Stimulated activated CD8-positive, alpha-beta memory T cell treated with anti-CD3 and anti-CD28 coated beads, Interleukin-7, amount 100 ng/mL, for 4 hours (primary cell): ENCODE measurements at places on chromosomes 16 and 17.

DNA sequence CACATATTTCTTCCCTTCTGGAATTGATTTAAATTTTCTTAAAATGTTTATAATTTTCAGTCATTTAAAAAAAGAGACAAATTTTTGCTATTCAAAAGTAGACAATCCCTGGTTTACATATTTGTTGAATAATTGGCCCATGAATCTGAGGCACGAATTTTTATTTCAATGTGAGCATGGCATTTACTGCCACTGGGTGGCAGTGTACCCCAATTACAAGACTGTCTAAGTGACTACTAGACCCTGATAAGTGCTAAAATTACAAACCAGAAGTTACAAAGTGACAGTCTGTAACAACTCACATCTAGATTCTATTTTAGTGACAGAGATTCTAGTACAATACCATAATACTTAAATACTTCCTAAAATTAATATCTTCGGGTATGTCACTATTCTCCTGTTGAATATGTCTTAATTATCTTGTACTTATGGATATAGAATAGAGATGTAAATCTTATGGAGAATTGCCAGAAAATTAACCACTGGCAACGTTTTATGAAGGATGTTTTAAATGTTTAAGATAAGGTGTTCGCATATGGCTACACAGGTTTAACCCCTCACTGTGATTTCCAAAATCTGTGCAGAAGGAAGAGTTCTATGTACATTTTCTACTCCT lies 235.8 kb downstream of the MAP2K4 start:
- DNase-seq = no peak

GRCh38 chr16:22141767-22142166 lies 20.5 kb upstream of the SDR42E2 start:
- no peak for DNase-seq

GRCh38 chr16:29198731-29199521 lies 207.6 kb downstream of the NPIPB11 start:
- no peak for DNase-seq

- DNase-seq = no peak
Measured at GRCh38 chr16:87555647-87556046, 46.7 kb upstream of the JPH3 start.

DNA sequence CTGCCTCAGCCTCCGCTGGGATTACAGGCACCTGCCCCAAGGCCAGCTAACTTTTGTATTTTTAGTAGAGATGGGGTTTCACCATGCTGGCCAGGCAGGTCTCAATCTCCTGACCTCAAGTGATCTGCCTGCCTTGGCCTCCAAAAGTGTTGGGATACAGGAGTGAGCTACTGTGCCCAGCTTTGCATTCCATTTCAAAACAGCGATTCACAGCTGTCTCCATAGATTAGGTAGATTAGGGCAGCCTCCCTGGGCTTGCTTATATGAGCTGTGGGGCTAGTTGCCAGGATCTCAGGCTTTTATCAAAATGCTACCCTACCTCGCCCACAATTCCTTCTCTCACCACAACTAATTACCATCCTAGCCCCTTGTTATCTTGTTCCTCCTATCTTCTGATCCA lies 176.4 kb upstream of the ZKSCAN2 start:
- no peak for DNase-seq

- no peak for DNase-seq
Measured at GRCh38 chr17:5434984-5435383, 4.0 kb downstream of the C1QBP start.

DNA sequence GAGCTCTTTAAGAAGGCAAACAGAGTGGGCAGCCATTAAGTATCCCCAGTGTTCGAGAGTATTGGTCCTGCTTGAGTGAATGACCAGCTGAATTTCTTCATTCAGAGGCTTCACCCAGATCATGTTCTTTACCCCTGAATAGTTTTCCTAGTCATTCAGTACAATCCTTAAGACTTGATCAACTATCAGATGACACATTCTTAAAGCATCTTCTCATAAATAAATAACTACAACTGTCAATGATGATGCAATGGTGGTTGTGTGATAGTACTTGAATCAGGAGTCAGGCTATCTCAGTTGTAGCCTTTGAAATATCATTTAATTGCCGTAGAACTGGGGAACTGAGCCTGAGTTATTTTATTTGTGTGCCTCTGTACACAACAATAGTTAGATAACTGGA lies 416.8 kb upstream of the CCL2 start:
- no peak for DNase-seq

- no peak for DNase-seq
Measured at GRCh38 chr16:70744366-70744765, 56.6 kb downstream of the VAC14 start.

- DNase-seq = no peak
Measured at GRCh38 chr16:57893559-57894389, 77.2 kb downstream of the CNGB1 start.

- no peak for DNase-seq
Measured at GRCh38 chr17:700504-701094, 14.0 kb downstream of the VPS53 start.

DNA sequence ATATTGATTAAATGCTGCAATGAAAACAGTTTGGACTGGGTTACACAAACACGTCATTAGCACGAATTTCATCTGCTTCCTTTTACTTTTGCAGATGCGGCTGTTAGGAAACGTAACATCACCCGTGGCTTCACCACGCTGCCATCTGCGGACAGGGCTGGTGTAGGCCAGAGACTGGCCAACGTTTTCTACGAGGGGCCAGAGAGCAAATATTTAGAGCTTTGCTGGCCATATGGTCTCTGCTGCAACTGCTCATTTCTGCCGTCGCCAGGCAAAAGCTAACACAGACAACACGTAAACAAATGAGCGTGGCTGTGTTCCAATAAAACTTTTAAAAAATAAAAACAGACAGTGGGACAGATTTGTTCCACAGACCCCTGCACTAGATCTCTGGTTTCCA lies 96.6 kb downstream of the ENGASE start:
- no peak for DNase-seq

- no peak for DNase-seq
Measured at GRCh38 chr17:19939993-19940721, 37.5 kb downstream of the AKAP10 start.

- DNase-seq = no peak
Measured at GRCh38 chr17:19726631-19727376, 10.4 kb upstream of the SLC47A2 start.

GRCh38 chr17:21029036-21029435 lies 13.8 kb downstream of the USP22 start:
- DNase-seq = no peak

- no peak for DNase-seq
Measured at GRCh38 chr17:31299624-31300023, 2.6 kb upstream of the OMG start.

GRCh38 chr17:72661945-72662826 lies 430.3 kb downstream of the SLC39A11 start:
- DNase-seq = no peak

DNA sequence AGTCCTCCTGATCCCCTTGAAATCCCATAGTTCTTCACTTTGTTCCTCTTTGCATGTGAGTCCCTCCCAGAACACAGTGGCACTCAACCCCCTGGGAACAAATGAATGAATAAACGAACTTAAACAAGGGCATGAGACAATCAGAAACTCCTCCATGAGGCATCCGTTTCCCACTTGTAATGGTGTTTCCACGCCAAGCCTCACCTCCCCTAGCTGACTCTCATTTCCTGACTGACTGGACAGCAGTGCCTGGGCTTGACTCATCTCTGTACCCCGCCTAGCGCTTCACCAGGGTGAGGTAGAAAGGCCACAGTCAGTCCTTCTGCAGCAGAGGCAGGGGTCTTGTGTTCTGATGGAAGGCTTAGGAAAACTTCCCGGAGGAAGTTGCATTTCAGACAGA lies 14.2 kb downstream of the KIF1C start:
- DNase-seq = no peak

GRCh38 chr17:4329838-4330237 lies 36.6 kb downstream of the UBE2G1 start:
- no peak for DNase-seq

DNA sequence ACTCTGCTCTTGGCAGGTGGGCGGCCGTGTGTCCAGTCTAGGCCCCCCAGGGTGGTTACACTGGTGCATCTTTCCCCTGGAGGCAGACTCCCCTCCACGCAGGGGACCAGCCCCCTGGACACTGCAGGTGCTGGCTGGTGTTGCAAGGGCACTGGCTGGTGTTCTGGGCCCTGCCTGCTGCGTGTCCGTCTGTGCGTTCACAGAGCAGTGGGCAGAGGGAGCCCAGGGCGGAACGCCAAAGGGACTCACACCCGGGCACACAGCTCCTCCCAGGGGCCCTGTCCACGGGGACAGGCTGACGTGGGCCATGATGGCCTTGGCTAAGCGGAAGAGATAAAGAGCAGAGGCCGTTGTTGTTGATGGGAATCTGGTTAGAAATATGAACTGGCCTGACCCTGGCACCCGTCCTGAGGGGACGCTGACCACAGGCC lies 27.3 kb downstream of the ACSF3 start:
- no peak for DNase-seq

- no peak for DNase-seq
Measured at GRCh38 chr17:78127239-78127887, 1.2 kb downstream of the TMC6 start.
